Trophoblast cell (in vitro differentiated cells and primary cell): ENCODE measurements at places on chromosomes 5 and 9.

GRCh38 chr9:34271265-34272006 lies 57.6 kb downstream of the KIF24 start:
- no peaks in the 10 kb centered on the region for H3K36me3 ChIP-seq
- no peaks in the 10 kb centered on the region for H3K4me1 ChIP-seq
- H3K4me3 ChIP-seq, result no peak overlapping the region
- H3K27me3 ChIP-seq, result no peaks in the 10 kb centered on the region
- H3K27ac ChIP-seq, result no peak overlapping the region

- no peaks in the 10 kb centered on the region for H3K36me3 ChIP-seq
- H3K27ac ChIP-seq, result no peak overlapping the region
- H3K27me3 ChIP-seq, result peaks cover 21% of the 10 kb centered on the region
- H3K4me3 ChIP-seq, result no peak overlapping the region
Observed at GRCh38 chr5:96427824-96428223, 5.2 kb downstream of the PCSK1 start.

- H3K4me1 ChIP-seq, result peaks cover 4% of the 10 kb centered on the region
- H3K4me3 ChIP-seq, result no peak overlapping the region
- DNase-seq, result no peak
- no peaks in the 10 kb centered on the region for H3K27me3 ChIP-seq
- no peaks in the 10 kb centered on the region for H3K36me3 ChIP-seq
- H3K27ac ChIP-seq, result no peak overlapping the region
Observed at GRCh38 chr5:142405814-142406395, 81.1 kb upstream of the SPRY4 start.

GRCh38 chr9:79641070-79641469 lies 69.3 kb downstream of the TLE4 start:
- no peak overlapping the region for H3K4me3 ChIP-seq
- H3K27ac ChIP-seq, result no peak overlapping the region
- no peaks in the 10 kb centered on the region for H3K27me3 ChIP-seq
- DNase-seq, result no peak
- no peaks in the 10 kb centered on the region for H3K4me1 ChIP-seq
- H3K36me3 ChIP-seq, result peaks cover 8% of the 10 kb centered on the region

- no peak overlapping the region for H3K27ac ChIP-seq
- no peak for DNase-seq
- no peaks in the 10 kb centered on the region for H3K36me3 ChIP-seq
Observed at GRCh38 chr5:160129841-160130240, 10.6 kb upstream of the PWWP2A start.

GRCh38 chr5:177357459-177358351 lies at the start of gene RGS14:
RGS14 (plus strand) TSS chr5:177357924; CDS start chr5:177358025, 101 bp downstream.
- H3K4me3 ChIP-seq, result no peak within 1 kb of the TSS
- no peaks in the 10 kb centered on the region for H3K4me1 ChIP-seq
- H3K27me3 ChIP-seq, result no peaks in the 10 kb centered on the region
- DNase-seq, result peak; percentile 53
- no peak within 1 kb of the TSS for H3K27ac ChIP-seq
- H3K36me3 ChIP-seq, result no peaks in the 10 kb centered on the region
